ENCODE measurements at places on chromosomes 5 and 9.

DNA sequence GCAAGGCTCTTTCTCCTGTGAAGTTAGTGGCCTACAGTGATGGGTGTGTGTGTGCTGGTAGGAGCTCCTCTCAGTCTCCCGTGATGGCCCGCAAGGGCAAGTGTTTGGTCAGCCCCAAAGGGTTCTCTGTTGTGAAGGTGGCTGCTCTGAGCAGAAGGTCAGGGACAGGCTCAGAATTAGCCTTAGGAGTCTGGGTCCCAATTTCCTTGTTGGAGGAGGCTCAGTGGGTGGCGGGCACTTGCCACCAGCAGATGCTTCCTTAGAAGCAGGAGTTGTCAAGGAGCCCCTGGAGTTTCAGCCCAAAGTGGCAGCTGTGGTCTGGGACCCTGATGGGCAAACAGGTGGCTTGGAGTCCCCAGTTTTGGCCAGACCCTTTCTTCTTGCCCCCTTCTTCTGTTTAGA lies 154.4 kb downstream of the MACROH2A1 start:
- no peak for DNase-seq

DNA sequence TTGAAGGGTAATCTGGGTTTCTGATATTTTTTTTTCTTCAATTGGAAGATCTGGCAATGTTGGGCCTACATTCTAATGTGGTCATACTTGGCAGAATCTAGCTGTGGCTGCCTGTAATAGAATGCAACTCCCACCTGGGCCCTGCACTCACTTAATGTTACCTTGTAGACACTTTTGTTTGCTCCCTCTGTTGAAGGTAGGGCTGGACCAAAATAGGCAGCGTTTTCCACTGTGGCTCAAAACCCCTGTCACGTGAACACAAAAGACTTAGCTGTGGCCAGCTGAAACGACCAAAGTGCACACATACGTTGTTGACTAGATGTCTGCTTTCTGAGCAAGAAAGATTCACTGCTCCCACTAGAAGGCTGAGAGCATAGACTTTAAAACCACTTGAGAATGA lies 117.6 kb upstream of the HMHB1 start:
- no peak for DNase-seq

- DNase-seq, result no peak
Observed at GRCh38 chr9:33233626-33234342, 6.2 kb upstream of the SPINK4 start.

DNA sequence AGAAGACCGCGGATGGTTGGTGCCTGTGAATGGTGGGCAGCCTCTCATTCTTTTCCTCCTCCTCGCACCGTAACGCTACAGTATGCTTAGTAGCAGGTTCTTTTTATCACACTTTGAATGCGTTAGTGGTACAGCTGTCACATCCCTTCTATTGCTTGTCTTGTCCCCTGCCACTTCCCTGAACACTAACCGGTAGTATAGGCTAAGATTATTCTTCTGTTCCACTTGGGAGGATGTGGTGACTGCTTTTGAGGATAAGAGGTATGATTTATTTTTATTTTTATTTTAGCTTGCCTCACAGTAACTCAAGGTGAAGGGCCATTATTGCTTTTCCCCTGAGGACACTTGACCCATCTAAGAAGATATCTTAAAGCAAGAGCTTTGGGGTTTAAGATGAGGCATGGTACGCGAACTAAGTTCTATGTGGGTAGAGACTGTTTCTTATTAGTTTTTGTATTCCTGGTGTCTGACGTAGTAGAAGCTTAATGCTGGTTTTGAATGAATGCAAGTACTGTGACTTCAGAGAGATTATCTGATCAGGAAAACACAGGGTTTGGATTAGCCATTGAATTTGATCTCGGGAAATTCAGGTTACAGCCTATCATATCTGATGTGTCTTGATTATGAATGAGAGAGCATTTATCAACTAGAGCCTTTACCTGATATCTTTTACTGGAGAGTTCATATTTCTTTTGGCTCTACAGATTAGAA lies 951 bp downstream of the UNC13B start:
- no peak for DNase-seq

- no peak for DNase-seq
Observed at GRCh38 chr9:77909306-77909705, 122.3 kb downstream of the GNAQ start.

DNA sequence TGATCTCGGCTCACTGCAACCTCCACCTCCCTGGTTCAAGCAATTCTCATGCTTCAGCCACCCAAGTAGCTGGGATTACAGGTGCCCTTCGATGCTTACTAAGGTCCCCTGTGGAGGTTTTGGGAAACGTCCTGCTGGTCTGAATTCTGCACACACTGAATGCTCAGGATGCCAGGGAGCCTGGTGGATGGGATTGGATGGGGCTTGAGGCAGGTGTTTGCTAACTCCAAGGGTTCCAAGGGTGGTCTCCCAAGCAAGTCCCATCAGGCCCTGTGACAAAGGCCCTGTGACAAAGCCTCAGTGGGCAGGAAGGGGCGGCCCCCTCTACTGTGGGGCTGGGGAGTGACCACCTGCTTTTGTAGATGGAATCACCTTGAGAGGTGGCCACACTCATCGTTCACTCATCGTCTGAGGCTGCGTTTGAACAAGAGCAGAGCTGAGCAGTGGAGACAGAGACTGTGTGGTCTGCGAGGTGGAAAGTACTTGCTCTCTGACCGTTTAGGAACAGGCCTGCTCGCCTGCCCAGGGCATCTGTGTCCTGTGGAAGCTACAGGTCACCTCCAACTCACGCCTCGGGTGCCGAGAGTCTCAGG lies 40.2 kb downstream of the MRPL36 start:
- no peak for DNase-seq

DNA sequence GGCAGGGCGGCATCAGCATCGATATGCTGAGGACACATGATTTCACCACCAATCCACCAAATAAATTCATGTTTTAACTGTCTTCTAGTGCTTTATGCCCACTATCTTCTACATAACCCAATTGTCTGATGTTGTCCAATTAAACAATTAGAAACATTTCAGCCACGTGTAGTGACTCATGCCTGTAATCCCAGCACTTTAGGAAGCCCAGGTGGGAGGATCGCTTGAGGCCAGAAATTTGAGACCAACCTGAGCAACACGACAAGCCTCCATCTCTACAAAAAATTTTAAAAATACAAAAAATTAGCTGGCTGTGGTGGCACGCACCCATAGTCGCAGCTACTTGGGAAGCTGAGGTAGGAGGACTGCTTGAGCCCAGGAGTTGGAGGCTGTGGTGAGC lies 128.1 kb downstream of the MYO10 start:
- DNase-seq, result no peak

DNA sequence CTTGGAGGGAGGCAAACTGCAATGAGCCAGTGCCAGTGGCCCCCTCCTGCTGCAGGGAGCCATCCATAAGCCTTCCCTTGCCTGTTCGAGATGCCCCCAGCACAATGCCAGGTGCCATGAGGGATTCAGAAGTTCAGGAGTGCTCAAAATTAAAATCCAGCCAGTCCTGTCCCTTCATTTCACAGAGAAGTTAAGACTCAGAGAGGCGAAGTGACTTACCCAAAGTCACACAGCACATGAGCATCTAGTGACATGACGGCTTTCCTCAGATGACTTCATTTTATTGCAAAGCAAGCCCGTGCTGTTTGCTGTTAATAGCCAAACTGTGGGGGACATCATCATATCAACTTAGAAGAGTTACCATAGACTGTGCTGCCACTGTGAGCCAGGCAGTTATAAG lies 69.3 kb upstream of the SAP30L start:
- DNase-seq, result no peak

GRCh38 chr5:175814691-175815090 lies 56.7 kb upstream of the CPLX2 start:
- no peak for DNase-seq

GRCh38 chr5:149414405-149415065 lies 35.4 kb upstream of the IL17B start:
- no peak for DNase-seq

DNA sequence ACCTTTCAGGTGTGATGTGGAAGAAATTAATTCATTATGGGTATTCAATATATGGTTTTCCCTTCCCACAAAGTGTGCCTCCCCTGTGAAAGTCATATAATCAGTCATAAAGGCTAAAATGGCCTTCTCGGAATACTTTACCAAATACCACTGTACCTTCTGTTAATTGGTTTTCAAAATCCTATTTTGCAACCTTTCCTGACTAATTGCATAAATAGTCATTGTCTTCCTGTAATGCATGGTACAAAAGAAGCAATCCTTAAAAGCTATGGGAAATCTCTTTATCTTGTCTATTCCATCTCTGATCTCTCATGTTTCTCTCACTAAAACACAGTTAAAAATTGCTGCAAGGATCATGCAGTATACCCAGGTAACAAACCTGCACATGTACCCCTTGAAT lies 44.3 kb upstream of the UGCG start:
- DNase-seq, result no peak

GRCh38 chr9:81305561-81306182 lies 383.7 kb downstream of the TLE1 start:
- no peak for DNase-seq
